ENCODE measurements at places on chromosomes 6 and 20.

- H3K27ac ChIP-seq: peak overlapping the region; percentile 97
- DNase-seq: peak; percentile 75
- H3K4me3 ChIP-seq: peak overlapping the region; percentile 60
- H3K27me3 ChIP-seq: no peaks in the 10 kb centered on the region
- H3K4me1 ChIP-seq: peaks cover 74% of the 10 kb centered on the region
These were observed 39.2 kb downstream of the ZMYND8 start for GRCh38 chr20:47317127-47317895.

GRCh38 chr6:169689287-169689686, 12.5 kb downstream of the WDR27 start:
- H3K27ac ChIP-seq: no peak overlapping the region
- H3K4me3 ChIP-seq: no peak overlapping the region
- H3K4me1 ChIP-seq: no peaks in the 10 kb centered on the region
- peaks cover 72% of the 10 kb centered on the region for H3K36me3 ChIP-seq
- no peak for DNase-seq

DNA sequence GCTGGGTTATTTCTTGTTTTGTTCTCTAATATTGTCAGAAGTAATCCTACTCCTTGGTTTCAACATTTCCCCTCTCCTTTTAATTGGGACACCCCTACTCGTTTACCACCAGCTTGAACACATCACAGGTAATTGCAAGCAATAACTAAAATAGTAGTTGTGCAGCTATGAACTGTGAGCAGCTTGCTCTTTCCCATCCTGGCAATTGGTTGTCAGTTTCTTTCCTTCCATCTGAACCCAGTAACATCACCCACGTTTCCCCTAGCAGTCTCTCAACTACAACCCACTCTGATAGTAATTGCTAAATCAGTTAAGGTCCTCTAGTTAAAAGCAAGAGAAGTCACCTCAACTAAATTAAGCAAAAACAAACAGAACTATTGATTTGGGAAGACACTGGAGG, 47.6 kb upstream of the GNRH2 start:
- peaks cover 77% of the 10 kb centered on the region for H3K36me3 ChIP-seq
- peaks cover 6% of the 10 kb centered on the region for H3K4me1 ChIP-seq
- H3K27ac ChIP-seq: peak overlapping the region; percentile 5

DNA sequence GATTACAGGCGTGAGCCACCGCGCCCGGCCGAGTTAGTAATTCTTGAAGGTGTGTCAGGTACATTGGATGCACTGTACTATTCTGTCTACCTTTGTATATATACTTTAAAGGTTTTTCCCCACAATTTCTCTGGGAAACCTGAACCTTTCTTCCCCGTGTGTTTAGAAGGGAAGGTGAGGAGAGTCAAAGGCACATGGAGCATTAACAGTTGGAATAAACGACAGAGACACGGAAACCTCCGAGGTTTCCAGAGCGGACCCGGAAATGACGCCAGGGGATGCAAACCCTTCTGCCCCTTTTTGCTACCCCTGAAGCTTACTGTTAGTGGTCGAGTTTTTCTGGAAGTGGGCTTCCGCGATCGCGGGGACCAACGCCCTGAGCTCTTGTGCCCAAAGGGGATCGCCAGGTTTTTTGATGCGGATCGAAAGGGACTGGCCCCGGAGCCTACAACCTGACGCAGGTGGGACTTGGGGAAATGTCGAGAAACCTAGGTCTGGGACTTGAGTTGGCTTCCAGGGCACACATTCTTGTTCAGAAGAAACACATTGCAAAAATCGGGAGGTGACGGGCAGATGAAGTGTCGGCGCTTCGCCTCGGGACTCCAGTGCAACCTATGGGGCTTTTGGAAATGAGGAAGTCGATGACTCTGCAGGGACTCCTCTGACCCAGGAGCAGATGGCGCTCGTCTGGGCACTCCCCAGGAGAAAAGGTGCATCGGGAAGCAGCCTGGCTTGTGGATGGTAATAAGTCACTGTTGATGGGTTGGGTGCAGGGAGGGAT, 218.2 kb downstream of the OR2B2 start:
- peaks cover 12% of the 10 kb centered on the region for H3K36me3 ChIP-seq
- H3K4me1 ChIP-seq: peaks cover 23% of the 10 kb centered on the region
- H3K4me3 ChIP-seq: peak overlapping the region; percentile 92

DNA sequence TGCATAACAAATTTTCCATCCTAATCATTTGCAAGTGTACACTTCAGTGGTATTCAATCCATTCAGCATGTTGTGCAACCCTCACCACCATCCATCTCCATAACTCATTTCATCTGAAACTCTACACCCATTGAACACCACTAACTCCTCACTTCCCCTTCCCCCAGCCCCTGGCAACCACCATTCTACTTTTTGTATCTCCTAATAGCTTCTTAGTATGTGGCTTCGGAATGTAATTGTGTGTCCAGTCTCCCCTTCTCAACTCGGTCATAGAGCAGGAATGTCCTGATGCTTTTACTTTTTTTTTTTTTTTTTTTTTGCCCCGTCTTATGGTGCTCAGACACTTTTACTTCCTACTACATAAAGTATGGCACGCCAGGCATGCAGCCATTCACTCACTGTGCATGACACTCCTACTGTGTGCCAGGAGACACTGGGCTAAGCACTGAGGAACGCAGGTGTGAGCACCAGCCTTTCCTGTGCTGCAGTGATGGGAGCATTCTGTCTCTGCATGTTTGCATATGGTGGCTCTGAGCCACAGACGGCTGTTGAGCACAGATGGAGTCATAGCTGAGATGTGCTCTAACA, 15.3 kb downstream of the HCK start:
- H3K4me3 ChIP-seq: no peak overlapping the region
- H3K27me3 ChIP-seq: peaks cover 7% of the 10 kb centered on the region
- no peak for DNase-seq
- no peaks in the 10 kb centered on the region for H3K36me3 ChIP-seq

GRCh38 chr6:76866091-76866915, 597.0 kb downstream of the HTR1B start:
- no peak overlapping the region for H3K4me3 ChIP-seq
- no peaks in the 10 kb centered on the region for H3K27me3 ChIP-seq
- H3K27ac ChIP-seq: no peak overlapping the region
- no peak for DNase-seq

- H3K4me3 ChIP-seq: no peak overlapping the region
- no peaks in the 10 kb centered on the region for H3K36me3 ChIP-seq
- no peaks in the 10 kb centered on the region for H3K4me1 ChIP-seq
- no peaks in the 10 kb centered on the region for H3K27me3 ChIP-seq
These were observed 97.7 kb upstream of the VGLL2 start for GRCh38 chr6:117167520-117168271.

DNA sequence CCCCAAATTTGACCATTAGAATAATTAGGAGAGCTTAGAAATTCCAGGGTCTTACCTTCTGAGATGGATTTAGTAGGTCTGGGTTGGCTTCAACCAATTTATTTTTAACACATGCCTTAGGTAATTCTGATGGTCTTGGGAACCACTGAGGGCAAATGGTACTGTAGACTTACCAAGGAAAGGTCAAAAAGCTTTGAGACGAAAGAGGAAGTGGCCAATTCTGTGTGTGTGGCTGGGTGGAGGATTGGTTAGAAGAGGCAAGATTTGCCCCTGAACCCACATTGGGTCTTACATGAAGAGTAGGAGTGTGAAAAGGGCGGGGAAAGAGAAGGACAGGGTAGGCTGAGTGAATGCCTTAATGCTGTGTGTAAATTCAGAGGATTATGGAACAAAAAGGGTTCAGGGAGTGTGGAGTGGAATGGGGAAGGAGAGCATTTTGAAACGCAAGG, 2.7 kb downstream of the ITCH start:
- DNase-seq: no peak
- H3K36me3 ChIP-seq: peaks cover 56% of the 10 kb centered on the region
- H3K27ac ChIP-seq: peak overlapping the region; percentile 39
- H3K4me1 ChIP-seq: peaks cover 59% of the 10 kb centered on the region
- H3K4me3 ChIP-seq: peak overlapping the region; percentile 10

GRCh38 chr6:167995731-167996151, 1.7 kb upstream of the KIF25 start:
- H3K36me3 ChIP-seq: no peaks in the 10 kb centered on the region
- H3K27me3 ChIP-seq: peaks cover 6% of the 10 kb centered on the region
- H3K4me1 ChIP-seq: no peaks in the 10 kb centered on the region
- no peak for DNase-seq
- no peak overlapping the region for H3K27ac ChIP-seq

DNA sequence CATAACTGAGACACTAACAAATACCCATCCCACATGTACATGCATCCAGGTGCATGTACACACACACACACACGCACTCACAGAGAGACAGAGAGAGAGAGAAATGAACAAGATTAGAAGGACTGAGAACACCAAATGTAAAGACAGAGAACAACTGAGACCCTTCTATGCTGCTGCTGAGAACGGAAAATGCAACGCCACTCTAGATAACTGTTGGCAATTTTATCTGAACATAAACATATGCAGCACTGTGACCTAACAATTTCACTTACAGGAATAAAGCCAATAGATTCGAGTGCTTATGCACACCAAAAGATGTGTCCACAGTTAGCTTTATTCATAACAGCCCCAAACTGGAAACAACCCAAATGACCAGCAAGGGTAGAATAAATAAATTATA, 103.8 kb upstream of the LY86 start:
- no peaks in the 10 kb centered on the region for H3K36me3 ChIP-seq
- no peak overlapping the region for H3K27ac ChIP-seq
- no peaks in the 10 kb centered on the region for H3K4me1 ChIP-seq
- DNase-seq: no peak

- no peaks in the 10 kb centered on the region for H3K4me1 ChIP-seq
- no peaks in the 10 kb centered on the region for H3K36me3 ChIP-seq
- H3K27me3 ChIP-seq: no peaks in the 10 kb centered on the region
These were observed 371.8 kb upstream of the NRSN1 start for GRCh38 chr6:23754197-23754596.

- peaks cover 2% of the 10 kb centered on the region for H3K36me3 ChIP-seq
- peak; percentile 41 for DNase-seq
- H3K27me3 ChIP-seq: no peaks in the 10 kb centered on the region
- H3K27ac ChIP-seq: peak overlapping the region; percentile 53
These were observed 51.1 kb downstream of the MYLIP start for GRCh38 chr6:16179970-16180431.

- H3K36me3 ChIP-seq: no peaks in the 10 kb centered on the region
- no peaks in the 10 kb centered on the region for H3K27me3 ChIP-seq
- no peak for DNase-seq
- H3K4me3 ChIP-seq: no peak overlapping the region
These were observed 190.3 kb upstream of the TAB2 start for GRCh38 chr6:149127212-149127611.

DNA sequence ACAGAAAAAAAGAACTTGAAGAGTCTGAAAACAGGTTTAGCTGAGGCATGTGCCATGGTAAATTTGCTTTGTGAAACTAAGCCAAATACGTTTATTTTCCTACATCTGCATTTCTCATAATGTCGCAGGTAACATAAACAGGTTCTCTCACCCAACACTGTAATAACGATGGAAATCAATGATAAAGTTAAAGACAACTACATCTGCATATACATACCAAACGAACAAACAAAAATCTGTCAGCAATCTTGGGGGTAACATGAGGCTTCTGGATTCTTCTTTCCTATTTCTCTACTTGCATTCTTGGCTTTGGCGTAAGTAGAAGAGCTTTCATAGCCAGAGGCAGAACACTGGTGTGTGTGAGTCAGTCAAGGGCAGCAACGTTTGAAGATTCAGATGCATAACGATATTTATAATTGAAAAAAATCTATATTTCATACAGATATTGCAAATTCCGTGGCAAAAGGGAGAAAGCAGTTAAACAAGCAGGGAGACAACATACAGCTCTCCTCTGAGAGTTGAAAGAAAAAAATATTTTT, 195.1 kb downstream of the EDN1 start:
- DNase-seq: no peak
- no peak overlapping the region for H3K27ac ChIP-seq
- H3K4me1 ChIP-seq: peaks cover 25% of the 10 kb centered on the region
- peaks cover 8% of the 10 kb centered on the region for H3K27me3 ChIP-seq

- H3K27ac ChIP-seq: no peak overlapping the region
- no peaks in the 10 kb centered on the region for H3K36me3 ChIP-seq
- DNase-seq: no peak
These were observed 1.0 kb upstream of the KIF13A start for GRCh38 chr6:17988422-17988944.

DNA sequence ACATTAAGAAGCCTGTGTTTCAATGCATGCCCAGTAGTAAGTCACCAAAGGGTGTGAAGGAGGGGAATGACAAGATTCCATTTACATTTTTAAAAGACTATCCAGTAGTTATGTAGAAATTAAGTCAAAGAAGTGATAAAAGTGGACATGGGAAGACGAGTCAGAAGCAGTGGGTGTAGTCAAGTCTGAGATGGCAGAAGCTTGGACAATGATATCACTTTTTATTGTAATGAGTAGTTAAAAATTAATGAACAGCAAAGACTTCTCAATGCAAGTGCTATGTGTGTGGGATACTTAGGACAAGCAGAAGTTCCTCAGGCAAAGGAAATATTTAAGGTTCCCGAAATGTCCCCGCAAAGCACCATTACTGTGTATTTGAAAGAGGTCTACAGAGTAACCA, 156.0 kb downstream of the DST start:
- no peak overlapping the region for H3K27ac ChIP-seq
- no peak for DNase-seq
- no peak overlapping the region for H3K4me3 ChIP-seq

GRCh38 chr6:113924312-113924723, 46.6 kb downstream of the HDAC2 start:
- peaks cover 3% of the 10 kb centered on the region for H3K27me3 ChIP-seq
- no peak for DNase-seq
- H3K4me3 ChIP-seq: no peak overlapping the region
- H3K36me3 ChIP-seq: no peaks in the 10 kb centered on the region
- no peak overlapping the region for H3K27ac ChIP-seq

GRCh38 chr20:36499211-36499610, 42.1 kb upstream of the MYL9 start:
- peaks cover 50% of the 10 kb centered on the region for H3K36me3 ChIP-seq
- no peak overlapping the region for H3K4me3 ChIP-seq
- H3K4me1 ChIP-seq: peaks cover 8% of the 10 kb centered on the region

GRCh38 chr6:31267651-31268368, 4.1 kb downstream of the HLA-C start:
- peaks cover 54% of the 10 kb centered on the region for H3K36me3 ChIP-seq
- peak overlapping the region; percentile 23 for H3K27ac ChIP-seq
- H3K4me1 ChIP-seq: peaks cover 42% of the 10 kb centered on the region
- peak overlapping the region; percentile 44 for H3K4me3 ChIP-seq

DNA sequence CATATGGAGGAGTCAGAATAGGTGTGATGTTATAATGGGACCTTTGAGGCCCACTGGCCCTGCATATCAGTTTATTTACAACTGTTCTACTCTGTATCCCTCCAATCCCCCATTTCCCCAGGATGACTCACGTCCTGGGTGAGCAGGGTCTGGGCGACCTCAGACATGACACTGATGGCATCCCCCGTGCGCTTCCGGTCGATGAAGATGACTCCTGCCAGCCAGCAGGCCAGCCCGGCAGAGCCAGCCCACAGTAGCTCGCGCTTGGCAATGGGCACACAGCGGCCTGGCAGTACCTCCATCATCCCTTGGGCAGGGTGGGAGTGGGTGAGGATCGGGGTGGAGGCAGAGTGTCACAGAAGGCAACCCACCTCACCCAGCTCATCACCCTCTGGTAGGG, 5.6 kb downstream of the AGPAT1 start:
- no peak overlapping the region for H3K4me3 ChIP-seq
- peaks cover 30% of the 10 kb centered on the region for H3K4me1 ChIP-seq
- H3K27ac ChIP-seq: no peak overlapping the region
- H3K36me3 ChIP-seq: peaks cover 56% of the 10 kb centered on the region
- DNase-seq: peak; percentile 19
